ENCODE measurements at places on chromosomes 4 and X. TPM values are rescaled to one million over a fixed set of nuclear protein-coding genes. Genes with fewer than 3 reads are reported as not detected.

DNA sequence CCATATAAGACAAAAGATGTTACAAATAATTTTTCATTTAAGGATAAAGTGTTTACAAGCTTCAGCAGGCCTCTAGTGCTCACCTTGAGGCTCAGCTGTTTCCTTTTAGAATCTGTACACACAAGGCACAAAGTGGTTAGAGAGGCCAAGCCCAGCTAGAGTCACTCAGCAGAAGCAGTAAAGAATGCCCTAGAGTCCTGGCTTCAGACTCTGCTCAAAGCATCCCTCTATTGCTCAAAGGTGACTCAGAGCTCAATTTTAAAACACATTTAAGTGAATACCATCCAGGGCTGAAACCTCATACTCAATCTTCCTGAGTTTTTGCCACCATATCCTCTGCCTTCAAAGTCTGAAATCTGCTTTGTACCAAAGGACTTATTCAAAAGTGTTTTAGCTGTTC lies 22.6 kb upstream of the PHF8 start:
- no peaks in the 10 kb centered on the region for H3K4me1 ChIP-seq
- no peaks in the 10 kb centered on the region for H3K36me3 ChIP-seq
- DNase-seq, result no peak
- no peak overlapping the region for H3K4me3 ChIP-seq
- no peaks in the 10 kb centered on the region for H3K27me3 ChIP-seq

The GIMD1 gene
- total RNA-seq, result not detected

- no peaks in the 10 kb centered on the region for H3K4me1 ChIP-seq
- no peak for DNase-seq
- H3K27me3 ChIP-seq, result no peaks in the 10 kb centered on the region
- H3K36me3 ChIP-seq, result no peaks in the 10 kb centered on the region
- H3K27ac ChIP-seq, result no peak overlapping the region
Measured at GRCh38 chr4:98151145-98151924, 8.1 kb upstream of the STPG2 start.

GRCh38 chrX:47628982-47629381 lies 748 bp downstream of the CFP start:
- H3K4me3 ChIP-seq, result no peak overlapping the region
- H3K36me3 ChIP-seq, result no peaks in the 10 kb centered on the region
- H3K4me1 ChIP-seq, result no peaks in the 10 kb centered on the region

DNA sequence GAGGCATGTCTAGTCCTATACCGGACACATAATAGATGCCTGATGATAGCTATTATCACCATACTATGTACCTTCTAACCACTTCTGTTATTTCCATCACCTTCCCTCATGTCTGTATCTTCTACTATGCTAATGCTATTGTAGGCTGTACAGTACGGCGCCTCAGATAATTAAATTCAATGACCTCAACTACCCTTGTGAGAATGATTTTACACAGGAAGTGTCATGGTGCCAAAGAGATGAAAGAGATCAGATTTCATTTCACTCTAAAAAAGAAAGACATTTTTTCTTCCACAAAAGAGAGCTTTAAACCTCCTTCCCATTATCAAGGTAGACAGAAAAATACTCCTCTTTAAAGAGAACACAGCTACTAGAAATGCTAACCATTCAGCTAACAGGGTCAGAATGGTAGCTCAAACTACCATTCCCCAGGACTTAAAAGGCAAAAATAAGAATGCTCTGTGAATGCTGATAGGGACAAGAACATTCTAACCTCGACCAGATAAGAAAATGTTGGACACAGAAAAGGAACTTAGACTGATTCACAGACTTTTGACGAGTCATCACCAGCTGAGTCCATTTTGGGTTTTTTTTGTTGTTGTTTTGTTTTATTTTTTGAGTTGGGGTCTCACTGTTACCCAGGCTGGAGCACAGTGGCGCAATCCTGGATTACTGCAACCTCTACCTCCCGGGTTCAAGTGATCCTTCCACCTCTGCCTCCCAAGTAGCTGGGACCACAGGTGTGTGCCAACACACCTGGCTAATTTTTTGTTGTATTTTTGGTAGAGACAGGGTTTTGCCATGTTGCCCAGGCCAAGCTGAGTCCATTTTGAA lies 99.2 kb upstream of the RAPGEF2 start:
- no peak overlapping the region for H3K27ac ChIP-seq
- H3K4me3 ChIP-seq, result no peak overlapping the region
- H3K4me1 ChIP-seq, result no peaks in the 10 kb centered on the region

- H3K4me3 ChIP-seq, result no peak overlapping the region
- H3K4me1 ChIP-seq, result no peaks in the 10 kb centered on the region
- H3K36me3 ChIP-seq, result no peaks in the 10 kb centered on the region
- no peak overlapping the region for H3K27ac ChIP-seq
- H3K27me3 ChIP-seq, result no peaks in the 10 kb centered on the region
Measured at GRCh38 chr4:31655328-31655727, 935.2 kb downstream of the PCDH7 start.

GRCh38 chr4:172104539-172104938 lies 291.3 kb downstream of the GALNTL6 start:
- H3K36me3 ChIP-seq, result no peaks in the 10 kb centered on the region
- no peaks in the 10 kb centered on the region for H3K27me3 ChIP-seq
- H3K4me3 ChIP-seq, result no peak overlapping the region
- H3K4me1 ChIP-seq, result no peaks in the 10 kb centered on the region
- DNase-seq, result no peak

The ABLIM2 gene
- 15.5 TPM for total RNA-seq

The CA5B gene
- total RNA-seq, result 24.6 TPM

Data from vagina (tissue), 2 donors.